Upper lobe of right lung (tissue), 1 donor: ENCODE measurements at places on chromosomes 3 and 15.

DNA sequence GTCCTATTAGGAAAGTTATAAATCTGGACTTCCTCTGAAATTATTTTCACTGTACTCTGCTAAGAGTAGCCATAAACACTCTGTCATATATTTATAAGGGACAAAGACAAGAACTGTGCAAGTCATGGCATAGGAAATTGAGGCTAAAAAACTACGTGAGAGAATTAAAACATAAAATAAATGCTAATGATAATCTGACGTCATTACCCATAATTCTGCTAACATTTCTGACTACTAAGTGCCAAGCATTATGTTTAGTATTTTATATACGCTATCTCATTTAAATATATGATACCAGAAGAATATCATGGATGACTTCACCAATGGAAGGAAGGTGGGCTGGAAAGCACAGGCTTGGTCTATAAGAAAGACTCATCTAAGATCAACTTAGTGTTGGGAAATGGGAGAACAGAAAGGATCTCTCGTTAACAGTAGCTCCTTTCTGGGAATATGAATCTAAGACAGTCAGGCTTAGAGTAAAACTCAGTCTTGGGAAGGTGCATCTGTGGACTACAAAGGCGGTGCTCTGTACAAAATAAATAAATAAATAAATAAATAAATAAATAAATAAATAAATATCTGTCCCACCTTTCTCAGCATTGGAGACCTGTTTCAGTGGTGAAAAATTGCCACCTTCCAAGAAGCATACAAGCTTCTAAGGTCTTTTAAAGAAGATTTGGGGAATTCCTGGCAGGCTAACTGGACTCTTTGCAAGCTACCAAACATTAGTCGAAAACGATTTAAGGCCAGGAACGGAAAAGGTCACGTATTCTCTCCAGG, 267.4 kb downstream of the CGGBP1 start:
- DNase-seq, result no peak
- H3K27me3 ChIP-seq, result peaks cover 48% of the 10 kb centered on the region

GRCh38 chr3:59263152-59263551, 213.3 kb upstream of the CFAP20DC start:
- no peak overlapping the region for H3K4me3 ChIP-seq
- H3K27me3 ChIP-seq, result no peaks in the 10 kb centered on the region
- no peaks in the 10 kb centered on the region for H3K4me1 ChIP-seq
- H3K36me3 ChIP-seq, result no peaks in the 10 kb centered on the region

DNA sequence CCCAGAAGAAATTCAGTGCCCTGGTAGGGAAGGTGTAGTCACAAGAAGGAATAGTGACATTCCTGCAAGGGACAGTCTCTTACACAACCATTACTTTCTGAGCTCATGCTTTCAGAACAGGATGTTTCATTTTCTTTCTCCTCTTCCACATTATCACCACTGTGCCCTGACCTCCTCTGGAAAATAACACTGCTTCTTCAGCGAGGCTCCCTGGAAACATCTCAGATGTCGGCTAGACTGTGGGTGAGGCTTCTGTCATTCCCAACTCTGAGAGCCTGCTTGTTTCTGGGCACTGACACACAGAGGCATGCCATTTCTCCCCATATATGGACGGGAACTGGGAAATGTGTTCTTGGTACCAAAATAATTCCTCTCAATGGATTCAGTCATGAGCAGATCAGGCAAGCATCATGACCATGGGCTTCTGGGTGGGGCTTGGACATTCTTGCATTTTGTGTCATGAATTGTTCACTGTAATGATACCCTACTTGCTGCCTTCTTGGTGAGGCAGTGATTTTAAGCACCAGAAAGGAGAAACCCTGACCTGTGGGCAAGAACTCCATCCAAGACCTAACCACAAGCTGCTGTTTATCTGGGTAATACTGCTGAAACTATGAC, 14.3 kb upstream of the TNFAIP8L3 start:
- peaks cover 3% of the 10 kb centered on the region for H3K4me1 ChIP-seq
- no peaks in the 10 kb centered on the region for H3K27me3 ChIP-seq
- H3K27ac ChIP-seq, result peak overlapping the region; percentile 40
- no peak for DNase-seq
- no peak overlapping the region for H3K4me3 ChIP-seq

DNA sequence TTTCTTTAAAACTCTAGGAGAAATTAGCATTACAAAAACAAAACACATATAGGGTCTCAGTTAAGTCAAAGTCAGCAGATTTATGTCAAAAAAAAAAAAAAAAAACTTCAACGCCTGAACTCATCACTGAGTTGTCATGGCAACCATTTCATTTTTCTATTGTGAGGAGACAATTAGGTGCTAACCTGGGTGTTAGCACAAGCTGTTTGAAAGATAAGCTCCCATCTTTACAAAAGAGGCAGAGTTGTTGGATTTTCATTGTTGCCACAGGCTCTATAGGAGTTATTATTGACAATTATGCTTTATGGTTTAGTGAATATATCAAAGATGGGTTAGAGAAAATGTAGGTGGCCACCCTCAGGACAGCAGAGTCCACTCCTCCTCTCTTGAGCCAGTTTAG, 806.9 kb downstream of the GRM7 start:
- no peaks in the 10 kb centered on the region for H3K4me1 ChIP-seq
- no peaks in the 10 kb centered on the region for H3K27me3 ChIP-seq
- no peak overlapping the region for H3K4me3 ChIP-seq
- H3K36me3 ChIP-seq, result no peaks in the 10 kb centered on the region
- H3K27ac ChIP-seq, result no peak overlapping the region
- no peak for DNase-seq
